ENCODE measurements at places on chromosomes 1 and 21.

DNA sequence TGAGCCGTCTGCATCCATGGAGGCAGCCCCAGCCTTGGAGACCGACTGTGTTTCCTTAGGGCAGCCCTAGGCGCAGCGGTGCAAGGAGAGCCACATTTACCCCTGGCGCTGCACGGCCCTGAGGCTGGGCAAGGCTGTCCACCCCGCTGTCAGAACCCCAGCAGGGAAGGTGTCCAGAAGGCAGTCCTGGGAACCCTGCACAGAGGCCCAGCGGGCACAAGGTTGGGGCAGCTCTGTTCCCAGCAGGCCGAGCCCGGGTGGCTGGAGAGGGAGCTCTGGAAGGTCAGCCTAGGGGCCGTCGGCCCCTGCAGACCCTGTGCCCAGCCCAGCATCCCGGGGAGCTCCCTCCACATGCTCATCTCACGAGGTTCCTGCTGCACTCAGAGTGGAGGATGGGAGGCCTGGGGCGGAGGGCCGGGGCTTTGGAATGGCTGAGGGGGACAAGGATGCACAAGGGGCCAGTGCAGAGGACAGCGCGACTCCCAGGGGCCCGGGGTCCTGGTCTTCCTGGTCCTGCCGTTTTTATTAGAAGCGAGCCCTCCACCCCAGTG lies 19.9 kb upstream of the SAMD11 start:
- no peak for DNase-seq

GRCh38 chr1:226001963-226002666 lies 3.0 kb upstream of the SDE2 start:
- no peak for DNase-seq

GRCh38 chr1:59990470-59990869 lies 63.9 kb upstream of the CYP2J2 start:
- DNase-seq: no peak

DNA sequence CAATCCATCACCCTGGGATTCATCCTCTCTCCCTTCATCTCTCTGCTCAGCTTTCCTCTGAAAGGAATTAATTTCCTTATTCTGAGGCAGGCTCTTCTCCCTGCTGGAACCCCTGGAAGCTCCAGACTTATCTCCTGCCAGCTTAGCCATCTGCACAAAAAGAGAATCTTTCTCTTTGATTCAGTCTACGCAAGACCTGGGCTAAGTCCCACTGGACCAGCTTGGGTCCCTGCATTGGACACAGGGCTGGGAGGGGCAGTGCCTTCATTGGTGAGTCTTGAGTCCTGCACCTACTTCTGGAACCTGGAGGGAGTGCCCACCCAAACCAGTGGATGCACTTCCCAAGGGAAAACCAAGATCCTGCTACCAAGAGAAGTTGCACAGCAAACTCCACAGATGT lies 271.7 kb upstream of the CSF3R start:
- no peak for DNase-seq

DNA sequence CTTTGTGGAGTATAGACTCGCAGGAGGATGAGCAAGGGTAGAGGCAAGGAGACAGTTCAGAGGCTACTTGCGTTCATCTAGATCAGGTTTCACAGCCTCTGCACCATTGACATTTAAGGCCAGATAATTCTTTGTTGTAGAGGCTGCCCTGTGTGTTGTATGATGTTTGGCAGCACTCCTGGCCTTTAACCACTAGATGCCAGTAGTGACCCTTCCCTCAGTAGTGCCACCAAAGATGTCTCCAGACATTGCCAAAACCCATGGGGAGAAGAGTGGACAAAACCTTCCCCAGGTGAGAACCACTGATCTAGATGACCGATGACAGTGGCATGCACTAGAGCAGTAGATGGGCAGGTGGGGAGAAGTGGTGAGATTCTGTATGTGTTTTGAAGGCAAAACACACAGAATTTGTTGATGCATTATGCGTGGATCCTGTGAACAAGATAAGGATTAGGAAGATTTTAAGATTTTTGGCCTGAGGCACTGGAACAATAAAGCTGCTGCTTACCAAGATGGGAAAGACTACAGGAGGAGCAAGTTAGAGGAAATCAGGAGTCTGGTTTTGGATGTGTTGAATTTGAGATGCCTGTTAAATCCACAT lies 9.9 kb upstream of the COG2 start:
- DNase-seq: peak; percentile 36

DNA sequence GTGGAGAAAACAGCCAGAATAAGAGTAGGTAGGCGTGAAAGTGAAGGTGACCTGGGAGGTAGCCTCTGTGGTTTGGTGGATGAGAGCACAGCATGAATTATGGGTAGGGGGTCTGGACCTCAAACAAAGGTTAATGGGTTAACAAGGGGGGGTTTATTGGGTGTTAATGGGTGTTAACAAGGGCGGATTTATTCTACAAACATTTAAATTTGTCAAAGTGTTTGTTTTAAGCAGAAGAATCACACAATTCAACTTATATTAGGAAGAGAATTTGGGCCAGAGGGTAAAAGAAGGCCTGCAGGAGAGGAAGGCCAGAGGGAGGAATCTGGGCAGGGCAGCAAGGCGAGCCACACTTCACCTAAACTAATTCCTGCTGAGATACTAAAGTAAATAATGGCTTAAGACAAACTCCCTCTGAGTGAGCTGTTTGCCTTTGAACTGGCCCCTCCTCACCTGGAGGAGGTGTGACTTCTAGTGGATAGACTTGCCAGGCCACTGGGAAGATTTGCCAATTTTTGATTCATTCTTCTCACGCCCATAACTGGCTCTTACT lies 191.7 kb downstream of the GIPC2 start:
- no peak for DNase-seq

- no peak for DNase-seq
Observed at GRCh38 chr1:226027538-226028217, 28.5 kb upstream of the SDE2 start.

DNA sequence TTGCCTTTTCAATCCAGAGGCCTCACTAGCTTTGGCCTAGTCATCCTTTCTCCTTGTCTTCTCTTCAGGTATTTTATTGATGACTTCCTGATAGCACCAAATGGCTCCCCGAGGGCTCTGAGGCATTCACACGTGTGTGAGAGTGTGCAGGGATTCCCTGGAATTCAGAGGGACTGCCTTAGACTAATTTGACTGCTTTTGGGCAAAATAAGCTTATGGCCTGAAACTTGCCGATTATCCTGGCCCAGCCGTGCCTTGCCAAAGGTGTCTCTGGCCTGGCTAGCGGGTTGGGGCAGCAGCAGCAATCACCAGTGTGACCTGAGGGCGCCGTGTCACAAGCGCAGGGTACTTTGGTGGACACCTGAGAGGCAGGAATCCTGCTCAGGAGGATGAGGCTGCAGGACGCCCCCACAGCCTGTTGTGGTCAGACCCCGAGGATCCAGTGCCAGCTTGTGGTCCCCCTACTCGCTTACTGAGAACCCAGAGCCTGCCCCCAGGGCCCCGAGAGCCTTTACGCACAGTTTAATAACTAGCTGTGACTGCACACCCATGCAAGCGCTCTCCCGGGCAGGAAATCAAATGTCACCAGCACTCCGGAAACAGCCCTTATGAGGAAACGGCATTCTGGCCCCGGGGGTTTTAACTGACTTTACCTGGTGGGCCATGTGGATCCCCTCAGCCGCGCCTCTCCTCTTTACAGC lies 62.8 kb upstream of the PDE9A start:
- DNase-seq: no peak

GRCh38 chr1:18444563-18444962 lies 36.2 kb upstream of the KLHDC7A start:
- DNase-seq: no peak

- DNase-seq: no peak
Observed at GRCh38 chr1:226378071-226378470, 29.8 kb downstream of the PARP1 start.

- DNase-seq: no peak
Observed at GRCh38 chr1:26983863-26984262, 9.6 kb upstream of the TRNP1 start.

DNA sequence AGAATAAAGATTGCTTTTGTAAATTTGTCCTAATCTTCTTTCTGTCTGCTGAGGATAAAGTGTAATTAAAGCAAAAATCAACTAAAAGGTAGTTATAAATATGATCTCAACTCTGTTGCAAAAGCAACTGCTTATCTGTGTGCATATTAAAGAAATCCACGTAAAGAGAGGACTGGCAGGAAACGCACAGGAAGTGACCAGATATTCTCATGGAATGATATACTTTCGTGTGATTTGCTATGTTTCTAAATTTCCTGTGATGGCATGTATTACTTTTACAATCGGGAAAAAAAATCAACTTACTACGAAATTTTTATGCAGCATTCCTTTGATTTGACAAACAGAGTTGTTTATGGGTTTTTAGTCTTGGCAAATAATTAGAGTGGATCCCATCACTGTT lies 75.4 kb downstream of the RGS2 start:
- no peak for DNase-seq

Measured in Panc1 (cell line).